ENCODE measurements at places on chromosomes 6 and 20. TPM values are rescaled to one million over a fixed set of nuclear protein-coding genes. Genes with fewer than 3 reads are reported as not detected.

FRK gene
- total RNA-seq = 7.3 TPM

PRR18 gene
- total RNA-seq = not detected

SLC26A8 gene
- 0.11 TPM for total RNA-seq

CRISP2 gene
- not detected for total RNA-seq
